Neuronal stem cell (in vitro differentiated cells): ENCODE measurements at places on chromosomes 1 and 21.

DNA sequence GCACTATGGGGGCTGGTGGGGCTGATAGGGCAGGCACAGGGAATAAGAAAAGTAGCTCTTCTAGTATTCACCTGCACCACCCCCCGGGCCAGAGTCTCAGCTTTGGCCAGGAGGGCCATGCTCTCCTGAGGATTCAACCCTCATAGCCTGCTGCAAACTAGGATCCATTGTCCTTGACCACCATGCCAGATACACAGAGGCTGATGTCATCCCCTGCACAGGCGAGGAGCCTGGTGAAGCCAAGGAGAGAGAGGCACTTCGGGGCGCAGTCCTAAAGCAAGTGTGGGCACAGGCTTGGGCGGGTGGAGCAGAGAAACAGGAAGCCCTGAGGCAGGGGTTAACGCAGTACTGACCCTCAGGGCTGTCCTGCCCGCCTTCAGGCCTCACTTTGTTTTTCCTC is 29.5 kb downstream of the TMEM53 start:
- no peak for DNase-seq

- DNase-seq = no peak
Measured at GRCh38 chr1:210321552-210321951, 7.2 kb upstream of the HHAT start.

- no peak for DNase-seq
Measured at GRCh38 chr1:108685529-108685928, 6.6 kb upstream of the PRPF38B start.

- DNase-seq = no peak
Measured at GRCh38 chr1:67713057-67713846, 28.3 kb downstream of the GADD45A start.

DNA sequence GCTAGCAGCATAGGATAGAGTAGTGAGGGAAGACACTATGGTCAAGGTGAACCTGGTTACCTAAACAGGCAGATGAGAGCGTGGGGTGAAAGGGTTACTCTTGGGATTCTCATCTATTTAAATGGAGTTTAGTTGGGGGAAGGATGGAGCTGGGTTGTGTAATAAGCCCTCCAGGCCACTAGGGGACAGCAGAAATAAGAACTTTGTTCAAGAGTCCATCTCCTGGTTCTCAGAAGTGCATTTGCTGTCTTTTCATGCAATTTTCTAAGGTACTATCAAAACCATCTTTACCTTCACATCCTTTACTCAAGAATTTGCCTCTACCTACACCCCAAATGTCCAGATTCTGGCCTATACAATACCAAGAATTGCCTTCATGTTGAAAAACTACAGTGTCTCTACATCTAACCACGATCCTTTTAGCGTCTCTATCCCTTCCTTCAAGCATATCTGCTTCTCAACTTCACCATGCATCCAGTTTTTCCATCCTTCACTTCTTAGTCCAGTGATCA is 28.0 kb downstream of the SLAMF1 start:
- no peak for DNase-seq

- DNase-seq = no peak
Measured at GRCh38 chr1:198628067-198628455, 10.8 kb upstream of the PTPRC start.

DNA sequence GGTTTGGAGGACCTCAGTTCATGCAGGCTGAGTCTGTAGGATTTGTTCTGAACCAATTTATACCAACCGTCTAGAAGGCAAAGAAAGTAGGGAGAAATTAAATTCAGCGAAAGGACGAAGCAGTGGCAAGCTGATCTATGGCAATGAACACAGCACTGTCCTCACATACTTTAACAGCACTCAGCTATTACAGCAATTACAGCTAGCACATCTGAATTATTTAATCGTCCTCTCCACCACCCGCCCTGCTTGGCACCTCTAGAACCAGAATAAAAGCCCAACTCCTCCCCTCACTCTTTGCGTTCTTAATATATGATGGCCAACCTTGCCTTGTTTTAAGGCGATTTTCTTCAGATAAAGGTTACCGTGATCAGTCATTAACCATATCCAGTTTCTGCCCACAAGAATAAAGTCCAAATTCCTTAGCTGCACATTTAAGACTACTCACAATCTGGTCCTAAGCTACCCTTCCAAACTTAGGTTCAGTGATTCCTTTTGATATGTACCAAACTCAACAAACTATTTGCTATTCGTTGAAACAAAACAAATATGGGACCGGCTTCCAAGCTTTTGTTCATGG is 169.4 kb upstream of the ESRRG start:
- DNase-seq = no peak

GRCh38 chr21:29056005-29056404 is 17.4 kb downstream of the CCT8 start:
- no peak for DNase-seq

GRCh38 chr1:91529856-91530255 is 29.2 kb downstream of the CDC7 start:
- no peak for DNase-seq

DNA sequence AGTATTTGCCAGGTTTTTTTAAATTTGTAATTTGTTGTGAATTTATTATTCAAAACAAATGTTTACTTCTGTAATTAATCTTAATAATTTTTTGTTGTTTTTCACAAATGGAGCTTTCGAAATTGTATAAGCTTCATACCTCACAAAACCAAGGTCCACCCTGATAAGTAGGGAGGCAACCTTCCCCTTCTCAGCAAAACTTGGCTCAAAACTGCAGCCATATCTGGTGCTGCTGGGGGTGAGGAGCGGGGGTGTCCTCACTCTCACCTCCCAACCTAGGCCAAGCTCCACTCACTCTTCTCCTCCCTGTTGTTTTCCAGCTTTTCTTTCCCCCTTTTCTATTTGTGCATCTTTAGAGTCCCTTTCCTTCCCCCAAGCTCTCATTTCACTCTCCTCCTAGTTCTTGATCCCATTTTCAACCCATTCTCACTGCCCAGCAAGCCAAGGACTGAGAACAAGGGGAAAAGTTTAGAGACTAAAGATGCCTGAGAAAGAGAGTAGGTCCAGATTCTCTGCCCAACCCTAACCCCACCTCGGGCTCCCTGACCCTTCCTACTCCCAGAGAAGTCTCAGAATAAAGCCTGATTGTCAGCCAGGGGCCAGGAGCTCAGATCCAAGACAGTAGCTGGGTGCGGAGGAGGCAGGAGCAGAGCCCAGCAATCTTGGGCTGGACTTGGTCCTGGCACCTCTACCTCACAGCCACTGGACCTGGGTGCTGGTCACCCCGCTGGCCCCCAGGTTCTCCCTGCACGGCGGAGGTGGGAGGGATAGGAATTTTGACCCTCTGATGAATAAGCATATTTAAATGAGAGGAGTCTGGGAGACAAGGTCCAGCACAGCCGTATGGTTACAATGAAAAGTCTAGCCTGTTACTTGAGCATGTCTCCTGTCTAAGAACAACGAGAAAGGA is 8.3 kb upstream of the CFAP45 start:
- DNase-seq = no peak

GRCh38 chr21:14603202-14603601 is 57.1 kb upstream of the SAMSN1 start:
- DNase-seq = no peak

- DNase-seq = no peak
Measured at GRCh38 chr1:182408435-182409075, 8.1 kb upstream of the TEDDM1 start.

DNA sequence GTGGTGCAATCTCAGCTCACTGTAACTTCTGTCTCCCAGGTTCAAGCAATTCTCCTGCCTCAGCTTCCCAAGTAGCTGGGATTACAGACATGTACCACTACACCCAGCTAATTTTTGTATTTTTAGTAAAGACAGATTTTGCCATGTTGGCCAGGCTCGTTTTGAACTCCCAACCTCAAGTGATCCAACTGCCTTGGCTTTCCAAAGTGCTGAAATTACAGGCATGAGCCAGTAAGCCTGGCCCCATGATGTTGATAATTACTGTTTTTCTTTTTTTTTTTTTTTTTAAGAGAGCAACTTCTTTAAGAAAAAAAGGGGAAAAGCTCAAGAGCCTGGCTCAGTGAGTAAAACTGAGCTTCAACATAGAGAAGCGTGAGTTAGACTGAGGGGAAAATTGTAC is 9.6 kb upstream of the SOAT1 start:
- DNase-seq = no peak

- DNase-seq = no peak
Measured at GRCh38 chr1:189637041-189637440, 840.6 kb downstream of the BRINP3 start.

DNA sequence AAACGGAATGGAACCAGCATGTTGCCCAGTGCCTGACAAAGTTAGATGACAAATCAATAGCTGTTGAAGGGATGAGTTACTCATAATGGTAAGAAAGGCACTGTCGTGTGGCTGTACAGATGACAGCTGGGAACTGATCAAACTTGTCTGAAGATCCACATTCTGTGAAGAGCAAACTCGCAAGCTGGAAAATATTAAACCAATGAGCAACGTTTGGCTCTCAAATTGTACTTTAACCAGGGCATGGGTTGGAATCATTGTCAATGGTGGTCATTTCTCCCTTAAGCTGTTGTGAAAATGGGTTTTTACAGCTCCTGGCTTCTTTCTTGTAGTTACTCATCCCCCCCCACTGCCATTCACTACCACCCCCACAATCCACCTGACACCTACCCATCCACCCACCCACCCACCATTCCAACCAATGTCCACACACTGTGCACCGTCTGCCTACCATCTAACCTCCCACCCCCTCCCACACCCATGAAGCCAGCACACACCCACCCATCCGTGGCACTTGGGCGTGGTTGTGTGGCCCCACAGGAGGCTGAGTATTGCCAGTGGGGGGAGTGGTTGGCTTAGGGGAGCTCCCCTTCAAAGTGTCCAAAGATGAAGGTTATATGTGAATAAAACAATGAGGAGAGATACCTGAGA is 46.7 kb downstream of the CLDN14 start:
- no peak for DNase-seq

GRCh38 chr1:186155594-186155993 is 219.5 kb downstream of the TPR start:
- no peak for DNase-seq

- DNase-seq = peak; percentile 39
Measured at GRCh38 chr1:170126696-170127095, 19.1 kb upstream of the NTMT2 start.

GRCh38 chr1:113951719-113952118 is 22.6 kb downstream of the HIPK1 start:
- no peak for DNase-seq

GRCh38 chr21:42155045-42155855 is 63.7 kb upstream of the ABCG1 start:
- DNase-seq = no peak

DNA sequence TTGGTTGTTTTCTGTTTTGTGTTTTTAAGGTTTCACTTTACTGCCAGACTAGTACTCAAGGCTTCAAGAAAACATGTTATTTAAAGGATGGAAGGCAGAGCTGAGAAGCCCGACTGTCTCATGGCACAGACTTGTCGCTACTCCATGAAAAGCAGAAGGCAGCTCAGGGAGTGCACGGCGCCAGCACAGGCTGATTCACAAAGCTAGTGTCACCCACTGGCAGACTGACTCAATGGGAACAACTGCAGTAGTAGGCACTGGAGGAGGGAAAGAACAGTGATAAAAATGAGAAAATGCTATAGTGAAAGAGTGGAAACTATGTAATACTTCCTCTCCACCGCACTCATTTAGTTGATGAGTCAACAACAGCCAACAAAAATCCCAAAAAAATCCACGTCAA is 14.7 kb downstream of the HSF2BP start:
- no peak for DNase-seq

DNA sequence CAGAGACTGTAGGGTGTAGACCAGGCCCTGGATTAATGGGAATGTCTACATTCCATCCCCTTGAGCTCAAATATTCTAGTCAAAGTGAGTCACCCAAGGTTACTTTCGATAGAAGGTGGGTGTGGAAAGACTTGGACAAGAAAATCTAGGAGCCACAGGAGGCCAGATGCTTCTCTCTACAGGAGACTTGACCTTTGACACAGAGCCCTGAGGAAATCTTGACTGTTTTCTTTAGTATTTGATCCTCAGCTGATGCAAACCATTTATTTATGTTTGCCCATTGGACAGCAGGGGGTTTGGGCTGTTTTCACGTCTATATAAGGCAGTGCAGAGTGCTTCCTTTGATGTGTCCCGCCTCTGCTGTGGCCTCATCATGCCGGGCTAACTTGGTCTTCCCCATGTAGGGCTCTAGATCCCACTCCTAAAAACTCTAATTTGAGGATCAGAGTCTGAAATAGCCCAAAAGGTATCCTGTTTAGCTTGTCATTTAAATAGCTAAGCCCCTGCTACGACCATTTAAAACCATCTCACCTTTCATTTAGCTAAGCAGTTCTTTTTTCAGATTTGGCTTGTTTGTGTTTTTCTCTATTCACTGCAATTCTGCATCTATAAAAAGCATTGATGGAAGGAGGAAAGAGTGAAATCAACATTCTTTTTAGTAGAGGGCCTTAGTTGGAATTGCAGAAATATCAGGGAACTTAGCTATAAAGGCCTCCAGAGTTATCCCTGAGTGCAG is 15.5 kb upstream of the MAP3K7CL start:
- no peak for DNase-seq

DNA sequence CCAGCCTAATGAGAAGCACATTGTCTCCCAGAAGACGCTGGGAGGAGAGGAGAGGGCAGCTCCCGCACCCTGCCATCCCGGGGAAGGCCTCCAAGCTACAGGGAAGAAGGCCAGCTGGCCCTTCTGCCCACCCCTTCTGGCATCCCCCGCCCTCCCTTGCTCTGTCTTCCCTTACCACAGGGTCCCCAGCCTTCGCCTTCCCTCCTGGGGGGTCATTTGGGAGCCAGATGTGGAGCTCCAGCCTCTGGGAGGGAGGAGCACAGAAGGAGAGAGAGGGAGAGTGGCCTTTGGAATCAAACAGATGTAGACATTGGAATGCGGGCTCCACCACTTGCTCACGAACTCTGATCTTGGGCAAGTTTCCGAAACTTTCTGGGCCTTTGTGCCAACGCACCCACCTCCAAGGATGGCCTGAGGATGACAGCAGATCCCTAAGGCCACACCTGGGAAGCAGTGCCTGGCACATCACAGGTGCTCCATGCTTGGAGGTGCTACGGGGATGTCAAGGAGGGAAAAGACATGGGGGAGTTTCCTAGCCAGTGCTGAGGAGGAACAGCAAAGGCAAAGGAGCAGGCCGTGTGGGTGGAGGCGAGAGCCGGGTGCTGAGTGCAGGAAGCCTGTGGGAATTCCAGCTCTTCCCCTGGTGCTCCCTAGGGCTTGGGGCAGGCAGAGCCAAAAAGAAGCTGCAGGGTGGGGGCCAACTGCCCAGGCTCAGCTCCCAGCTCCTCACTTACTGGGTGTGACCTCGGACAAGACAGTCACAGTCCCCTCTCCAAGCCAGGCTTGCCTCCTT is 23.1 kb upstream of the RSPO1 start:
- no peak for DNase-seq
